Mucosa of gallbladder (tissue), 1 donor: ENCODE measurements at places on chromosomes 13 and 19.

- no peak for DNase-seq
These were observed 29.6 kb downstream of the TNFSF11 start for GRCh38 chr13:42603571-42603970.

DNA sequence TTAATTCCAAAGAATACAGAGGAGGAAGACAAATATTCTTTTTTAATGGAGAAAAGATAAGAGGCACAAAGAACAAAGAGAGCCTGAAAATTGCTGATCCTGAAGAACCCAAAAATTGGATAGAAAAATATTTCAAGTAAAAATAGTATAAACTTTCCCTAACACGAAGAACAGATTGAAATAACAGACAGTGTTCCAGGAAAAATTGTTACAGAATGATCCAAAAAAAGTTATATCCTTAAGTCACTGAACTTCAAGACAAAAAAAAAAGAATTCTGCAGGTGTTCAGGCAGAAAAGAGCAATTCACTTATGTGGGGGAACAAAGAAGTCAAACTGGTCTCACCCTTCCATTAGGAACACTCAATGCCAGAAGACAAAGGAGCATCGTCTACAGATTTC is 160.2 kb downstream of the KLF12 start:
- DNase-seq: no peak

GRCh38 chr13:103716718-103717117 is 650.5 kb upstream of the SLC10A2 start:
- no peak for DNase-seq

- DNase-seq: no peak
These were observed 590.3 kb upstream of the MIR17HG start for GRCh38 chr13:90757127-90757680.

DNA sequence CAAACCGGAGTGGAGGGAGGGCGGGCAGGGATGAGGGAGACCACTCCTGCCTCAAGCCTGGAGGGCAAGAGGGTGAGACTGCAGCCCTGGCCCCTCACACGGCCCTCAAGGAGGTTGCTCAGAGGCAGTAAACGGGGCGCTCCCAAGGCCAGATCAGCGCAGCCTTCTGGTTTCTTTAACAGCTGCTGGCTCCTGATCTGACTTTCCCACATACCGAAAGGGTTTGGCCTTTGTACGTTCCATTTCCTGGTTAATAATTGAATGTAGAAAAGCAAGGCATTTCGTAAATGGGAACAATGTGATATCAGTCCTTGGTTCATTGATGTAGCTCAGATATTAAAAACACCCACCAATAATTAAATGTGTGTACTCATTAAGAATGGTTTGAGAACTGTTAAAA is 71.5 kb downstream of the GGACT start:
- DNase-seq: peak; percentile 50

DNA sequence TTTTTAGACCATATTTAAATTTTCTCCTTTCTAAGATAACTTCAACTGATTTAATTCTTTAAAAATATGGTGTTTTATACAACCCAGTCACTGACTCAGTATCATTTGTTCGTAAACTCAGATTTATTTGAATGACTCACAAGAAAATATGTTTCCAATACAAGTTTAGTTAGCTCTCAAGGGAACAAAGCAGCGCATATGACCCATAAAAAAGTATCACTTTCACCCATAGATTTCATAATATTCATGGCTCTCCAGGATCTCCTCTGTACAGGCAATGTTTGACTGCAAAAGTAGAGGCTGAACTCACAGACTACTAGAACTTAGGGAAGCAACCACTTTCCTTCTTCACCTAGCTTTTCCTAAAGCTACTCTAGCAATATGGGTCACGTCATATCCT is 405.6 kb upstream of the PCDH9 start:
- no peak for DNase-seq

- no peak for DNase-seq
These were observed 11.8 kb upstream of the ERFL start for GRCh38 chr19:41939861-41940730.

DNA sequence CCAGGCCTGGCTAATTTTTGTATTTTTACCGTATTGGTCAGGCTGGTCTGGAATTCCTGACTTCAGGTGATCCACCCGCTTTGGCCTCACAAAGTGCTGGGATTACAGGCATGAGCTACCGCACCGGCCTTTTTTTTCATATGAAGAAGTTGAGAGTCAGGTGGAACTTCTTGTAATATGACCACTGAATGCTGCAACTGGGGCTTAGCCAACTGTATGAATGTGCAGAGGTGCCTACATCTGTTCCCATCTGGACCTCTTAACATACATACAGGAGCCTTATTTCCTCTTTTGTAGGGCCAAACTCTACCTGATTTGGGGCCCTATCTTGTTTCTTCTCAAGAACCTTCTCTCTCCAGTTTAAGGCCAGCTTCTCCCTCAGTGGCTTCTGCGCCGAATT is 11.9 kb upstream of the GGACT start:
- no peak for DNase-seq

GRCh38 chr19:49911381-49912145 is 14.9 kb upstream of the IL4I1 start:
- no peak for DNase-seq

GRCh38 chr19:48873476-48874302 is 1.5 kb downstream of the PPP1R15A start:
- no peak for DNase-seq

GRCh38 chr13:113638806-113639205 is 19.2 kb downstream of the ATP4B start:
- no peak for DNase-seq

GRCh38 chr19:328025-328505 is 16.5 kb downstream of the MIER2 start:
- DNase-seq: no peak

GRCh38 chr19:34148658-34149185 is 23.6 kb upstream of the LSM14A start:
- DNase-seq: no peak

DNA sequence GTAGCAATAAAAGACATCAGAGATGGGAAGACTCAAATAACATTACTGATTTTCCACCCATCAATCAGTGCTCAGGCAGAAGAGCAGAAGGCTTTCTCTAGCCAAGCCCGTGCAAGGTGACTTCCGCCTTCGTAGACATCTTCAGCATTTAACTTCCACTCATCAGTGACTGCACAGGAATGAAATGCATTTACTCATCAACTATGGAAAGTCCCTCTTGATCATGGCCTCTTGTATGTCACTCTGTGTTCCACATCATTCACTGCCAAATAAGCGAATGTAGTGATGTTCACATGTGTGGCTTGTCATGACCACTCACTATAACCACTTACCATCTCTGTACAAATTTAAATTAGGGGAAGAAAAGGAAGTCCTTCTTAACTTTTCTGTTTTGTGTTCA is 49.4 kb downstream of the SACS start:
- no peak for DNase-seq

DNA sequence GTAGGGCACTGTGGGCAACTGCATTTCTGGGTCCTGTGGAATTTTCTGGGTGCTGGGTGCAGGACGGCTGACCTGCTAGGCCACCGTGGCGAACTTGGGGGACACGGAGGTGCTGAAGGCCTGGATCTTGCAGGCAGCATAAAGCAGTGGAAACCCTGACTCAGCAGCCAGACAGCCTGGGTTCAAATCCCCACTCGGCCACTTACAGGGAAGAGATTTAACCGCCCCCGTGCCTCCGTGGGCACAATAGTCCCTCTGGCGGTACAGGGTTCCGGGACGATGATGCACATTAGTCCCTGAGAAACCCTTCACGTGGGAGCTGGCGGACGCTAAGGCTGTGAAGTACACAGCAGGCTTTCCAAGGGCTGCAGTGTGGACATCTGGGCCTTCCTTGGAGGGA is 3.0 kb downstream of the FAM83E start:
- no peak for DNase-seq

- no peak for DNase-seq
These were observed 2.3 kb upstream of the FTL start for GRCh38 chr19:48962849-48963165.

GRCh38 chr19:44869733-44870470 is 21.2 kb upstream of the TOMM40 start:
- DNase-seq: no peak

DNA sequence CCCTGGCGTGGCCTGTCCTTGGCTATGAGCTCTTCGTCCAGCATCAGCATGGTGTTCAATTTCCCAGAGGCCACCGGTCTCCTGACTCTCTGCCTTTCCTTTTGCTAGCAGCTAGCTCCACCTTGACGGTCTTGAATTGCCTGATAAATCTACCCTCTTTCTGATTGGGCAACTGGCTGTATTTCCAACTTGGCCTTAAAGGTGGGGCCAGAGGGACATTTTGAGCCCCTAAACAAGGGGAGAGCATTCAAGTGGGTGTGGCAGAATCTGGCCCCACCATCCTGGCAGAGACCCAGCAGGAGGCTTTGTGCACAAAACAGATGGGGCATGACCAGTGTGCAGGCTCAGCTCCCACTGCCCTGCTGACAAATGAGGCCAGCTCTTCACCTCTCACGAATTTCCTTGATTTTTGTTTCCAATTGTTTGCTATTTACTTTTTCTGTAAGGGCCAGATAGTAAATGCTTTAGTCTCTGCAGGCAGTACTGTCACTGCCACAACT is 148.9 kb upstream of the VSTM2B start:
- DNase-seq: peak; percentile 6

- peak; percentile 55 for DNase-seq
These were observed 16.8 kb downstream of the SPC24 start for GRCh38 chr19:11138601-11139300.

DNA sequence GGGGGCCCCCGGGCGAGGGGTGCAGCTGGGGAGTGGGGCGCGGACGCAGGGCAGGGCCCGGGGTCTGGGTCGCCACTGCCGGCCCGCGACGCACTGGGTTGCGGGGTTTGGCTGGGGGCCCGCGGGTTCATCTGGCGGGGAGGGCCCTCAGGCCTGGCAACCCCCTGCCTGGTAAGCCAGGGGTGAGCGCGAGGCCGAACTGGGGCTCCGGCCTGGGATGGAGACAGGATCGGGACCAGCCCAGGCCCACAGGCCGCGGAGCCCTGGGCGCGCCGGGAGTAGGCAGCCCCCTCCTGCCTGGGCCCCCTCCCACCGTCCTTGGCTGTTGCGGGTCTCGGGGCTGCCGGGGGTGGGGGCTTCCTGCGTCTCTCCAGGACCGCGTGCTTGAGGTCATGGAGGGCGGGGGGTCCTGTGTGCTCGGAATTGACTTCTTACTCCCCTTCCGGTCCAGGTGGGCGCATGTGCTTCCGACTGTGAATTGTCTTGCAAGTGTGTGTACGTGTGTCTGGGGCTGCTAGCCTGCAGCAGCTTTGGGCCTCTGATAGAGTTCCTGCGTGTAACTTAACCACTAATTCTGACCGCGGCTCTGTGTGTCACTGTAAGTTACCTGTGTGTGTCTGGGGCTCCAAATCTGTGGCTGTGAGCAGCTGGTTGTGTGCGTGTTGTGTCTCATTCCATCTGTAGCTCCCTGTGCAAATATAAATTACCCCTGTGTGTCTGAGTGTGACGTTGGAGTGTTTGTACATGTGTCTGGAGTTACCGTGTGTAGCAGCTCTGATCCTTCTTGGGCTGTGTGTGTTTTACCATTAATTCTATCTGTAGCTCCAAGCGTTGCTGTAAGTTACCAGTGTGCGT is 751 bp downstream of the GRAMD1A start:
- no peak for DNase-seq

DNA sequence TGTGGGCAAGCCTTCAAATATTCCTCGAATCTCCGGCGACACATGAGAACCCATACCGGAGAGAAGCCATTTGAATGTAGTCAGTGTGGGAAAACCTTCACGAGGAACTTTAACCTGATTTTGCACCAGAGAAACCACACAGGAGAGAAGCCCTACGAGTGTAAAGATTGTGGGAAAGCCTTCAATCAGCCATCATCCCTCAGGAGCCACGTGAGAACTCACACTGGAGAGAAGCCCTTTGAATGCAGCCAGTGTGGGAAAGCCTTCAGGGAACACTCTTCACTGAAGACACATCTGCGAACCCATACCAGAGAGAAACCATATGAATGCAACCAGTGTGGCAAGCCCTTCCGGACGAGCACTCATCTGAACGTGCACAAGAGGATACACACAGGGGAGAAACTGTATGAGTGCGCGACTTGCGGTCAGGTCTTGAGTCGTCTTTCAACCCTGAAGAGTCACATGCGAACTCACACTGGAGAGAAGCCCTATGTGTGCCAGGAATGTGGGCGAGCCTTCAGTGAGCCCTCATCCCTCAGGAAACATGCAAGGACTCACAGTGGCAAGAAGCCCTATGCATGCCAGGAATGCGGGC is 28.8 kb downstream of the ZNF333 start:
- no peak for DNase-seq

DNA sequence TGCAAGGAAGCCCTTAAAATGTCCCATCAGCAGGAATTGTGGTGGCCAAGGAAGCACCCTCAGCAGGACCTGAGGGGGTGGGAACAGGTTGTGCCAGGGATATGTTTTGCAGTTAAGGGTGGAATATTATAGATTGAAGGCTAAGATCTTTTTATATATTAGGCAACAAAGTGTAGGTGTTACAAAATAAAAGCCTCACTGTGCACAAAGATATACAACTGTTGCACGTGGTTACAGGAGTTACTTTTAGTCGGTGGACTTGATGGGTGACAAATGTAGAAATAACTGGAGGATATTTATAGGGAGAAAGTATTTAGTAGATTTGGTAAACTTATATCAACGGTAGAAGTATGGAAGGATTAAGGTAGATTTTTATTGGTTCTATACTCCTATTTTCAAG is 35.1 kb downstream of the TBC1D4 start:
- no peak for DNase-seq

GRCh38 chr19:39183104-39183503 is 13.7 kb upstream of the NCCRP1 start:
- DNase-seq: no peak

DNA sequence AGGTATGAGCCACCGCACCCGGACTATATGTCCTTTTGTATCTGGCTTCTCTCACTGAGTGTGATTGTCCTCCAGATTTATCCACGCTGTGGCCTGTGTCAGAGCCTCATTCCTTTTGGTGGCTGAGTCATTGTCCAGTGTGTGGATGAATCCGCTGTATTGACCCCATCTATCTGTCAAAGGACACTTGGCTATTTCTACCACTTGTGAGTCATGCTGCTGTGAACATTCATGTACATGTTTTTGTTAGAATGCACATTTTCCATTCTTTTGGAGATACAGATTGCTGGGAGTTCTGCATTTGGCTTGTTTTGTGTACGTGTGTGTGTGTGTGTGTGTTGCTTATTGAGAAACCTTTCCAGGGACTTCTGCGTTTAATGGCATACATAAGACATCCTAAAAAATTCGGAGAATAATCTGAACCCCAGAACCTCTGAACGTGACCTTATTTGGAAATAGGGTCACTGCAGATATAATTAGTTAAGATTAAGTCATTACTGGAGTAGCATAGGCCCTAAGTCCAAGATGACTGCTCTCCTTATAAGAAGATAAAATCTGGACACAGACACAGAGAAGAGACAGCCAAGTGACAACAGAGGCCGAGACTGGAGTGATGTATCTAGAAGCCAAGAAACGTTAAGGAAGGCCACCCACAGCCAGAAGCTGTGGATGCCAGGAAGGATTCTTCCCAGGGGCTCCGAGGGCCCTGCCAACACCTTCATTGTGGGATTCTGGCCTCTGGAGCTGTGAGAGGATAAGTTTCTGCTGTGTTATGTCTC is 4.9 kb upstream of the GIPC3 start:
- DNase-seq: no peak

DNA sequence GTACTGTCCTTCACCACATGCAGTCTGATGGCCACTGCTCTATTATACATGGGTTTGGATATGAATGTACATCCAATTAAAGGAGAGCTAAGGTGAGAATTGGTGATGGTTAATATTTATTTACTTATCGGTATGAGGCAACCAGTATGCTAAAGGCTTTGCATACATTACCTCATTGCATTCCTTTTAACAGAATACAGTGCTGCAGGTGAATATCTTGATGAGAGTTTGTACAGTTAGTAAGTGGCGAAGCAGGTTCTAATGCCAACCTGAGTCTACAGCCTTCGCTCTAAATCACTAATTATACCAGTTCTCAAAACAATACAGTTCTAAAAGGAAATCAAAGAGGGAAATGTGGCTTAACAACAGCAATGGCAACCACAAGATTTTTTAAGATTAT is 284.1 kb downstream of the ITGBL1 start:
- DNase-seq: no peak
